Mesothelial cell of epicardium (in vitro differentiated cells): ENCODE measurements at places on chromosomes 3 and 15.

DNA sequence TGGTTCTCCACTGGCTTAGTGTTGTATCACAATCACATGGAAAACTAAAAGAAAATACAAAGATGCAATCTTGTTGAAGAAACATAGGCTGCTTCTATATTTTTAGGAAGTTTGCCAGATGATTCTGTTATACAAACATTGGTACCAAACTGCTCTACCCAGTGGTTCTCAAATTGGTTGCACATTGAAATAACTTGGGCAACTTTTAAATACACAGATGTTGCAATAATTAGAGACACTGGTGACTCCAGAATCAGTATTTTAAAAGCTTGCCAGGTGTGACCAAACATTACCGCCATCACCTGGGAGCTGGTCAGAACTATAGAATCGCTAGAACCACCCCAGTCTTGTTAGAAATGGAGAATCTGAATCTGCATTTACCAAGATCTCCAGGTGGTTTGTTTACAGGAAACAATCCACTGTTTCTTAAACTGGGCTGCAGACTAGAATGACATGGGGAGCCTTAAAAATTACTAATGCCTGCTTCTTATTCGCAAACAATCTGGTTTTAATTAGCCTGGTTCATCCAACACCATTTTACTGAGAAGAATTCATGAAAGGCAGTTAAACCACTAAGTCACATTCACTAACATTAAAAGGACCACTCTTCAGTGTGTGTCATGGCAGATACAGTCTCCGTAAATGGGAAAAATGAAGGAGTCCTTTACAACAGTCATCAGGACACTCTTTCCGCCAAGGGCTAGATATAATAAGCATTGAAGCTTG is 76.5 kb downstream of the ACAP2 start:
- no peak overlapping the region for H3K27ac ChIP-seq
- DNase-seq: no peak
- no peaks in the 10 kb centered on the region for H3K4me1 ChIP-seq
- H3K4me3 ChIP-seq: no peak overlapping the region

DNA sequence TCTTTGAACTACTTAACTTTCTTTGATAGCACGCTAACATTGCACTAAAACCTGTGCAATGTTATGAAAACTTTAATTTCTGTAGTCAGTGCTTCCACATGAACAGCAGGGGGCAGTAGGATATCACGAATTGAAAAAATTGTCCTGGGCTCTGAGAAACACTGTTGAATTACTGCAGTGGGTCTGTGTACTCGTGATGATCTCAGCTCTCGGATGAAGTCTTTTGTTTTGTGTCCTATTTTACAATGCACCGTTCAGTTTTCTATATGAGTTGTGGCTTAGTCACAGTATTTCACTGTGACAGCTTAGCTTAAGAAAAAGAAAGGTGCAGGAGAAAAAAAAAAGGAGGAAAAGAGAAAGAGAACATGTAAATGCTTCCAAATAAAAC is 141.3 kb upstream of the CCDC54 start:
- no peaks in the 10 kb centered on the region for H3K27me3 ChIP-seq
- H3K4me1 ChIP-seq: peaks cover 49% of the 10 kb centered on the region
- H3K4me3 ChIP-seq: peak overlapping the region; percentile 61
- DNase-seq: no peak
- peak overlapping the region; percentile 92 for H3K27ac ChIP-seq
- peaks cover 8% of the 10 kb centered on the region for H3K36me3 ChIP-seq

GRCh38 chr15:99055555-99056134 is 48.1 kb upstream of the PGPEP1L start:
- H3K27me3 ChIP-seq: peaks cover 8% of the 10 kb centered on the region
- no peak overlapping the region for H3K4me3 ChIP-seq

DNA sequence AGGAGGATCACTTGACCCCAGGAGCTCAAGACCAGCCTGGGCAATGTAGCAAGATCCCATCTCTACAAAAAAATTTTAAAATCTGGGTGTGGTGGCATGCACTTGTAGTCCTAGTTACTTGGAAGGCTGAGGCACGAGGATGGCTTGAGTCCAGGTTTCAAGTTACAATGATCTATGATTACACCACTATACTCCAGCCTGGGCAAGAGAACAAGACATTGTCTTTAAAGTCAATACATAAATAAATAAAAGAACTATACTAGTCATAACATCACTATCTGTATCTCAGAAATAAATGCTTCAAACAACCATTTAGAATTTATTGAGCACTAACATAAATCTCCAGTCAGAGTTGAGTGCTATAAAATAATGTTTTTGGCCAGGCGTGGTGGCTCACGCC is 8.5 kb upstream of the PHLDB2 start:
- no peak overlapping the region for H3K27ac ChIP-seq
- H3K4me1 ChIP-seq: peaks cover 27% of the 10 kb centered on the region
- no peak overlapping the region for H3K4me3 ChIP-seq
- no peaks in the 10 kb centered on the region for H3K36me3 ChIP-seq
- DNase-seq: no peak

DNA sequence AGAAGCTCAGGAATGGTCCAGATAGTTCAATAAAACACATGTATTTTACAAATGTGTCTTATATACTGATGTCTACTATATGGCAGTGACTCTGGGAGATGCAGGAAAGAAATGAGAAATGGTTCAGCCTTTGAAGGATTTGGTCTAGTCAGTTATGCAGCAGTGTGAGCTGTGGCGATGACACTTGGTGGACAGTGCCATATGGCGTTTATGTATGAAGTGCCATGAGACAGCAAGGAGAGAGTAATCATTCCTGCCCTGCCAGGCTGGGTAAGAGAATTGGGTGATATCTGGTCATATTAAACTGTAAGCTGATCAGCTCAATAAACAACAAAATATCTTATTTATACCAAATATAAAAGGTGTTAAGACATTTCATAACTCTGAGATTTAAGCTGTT is 47.6 kb upstream of the ANP32A start:
- H3K36me3 ChIP-seq: no peaks in the 10 kb centered on the region
- H3K4me3 ChIP-seq: no peak overlapping the region
- no peak for DNase-seq
- H3K4me1 ChIP-seq: no peaks in the 10 kb centered on the region

- peaks cover 11% of the 10 kb centered on the region for H3K4me1 ChIP-seq
- no peak for DNase-seq
- no peaks in the 10 kb centered on the region for H3K36me3 ChIP-seq
- H3K27me3 ChIP-seq: no peaks in the 10 kb centered on the region
- no peak overlapping the region for H3K4me3 ChIP-seq
Measured at GRCh38 chr15:94587113-94587512, 355.8 kb downstream of the MCTP2 start.

GRCh38 chr3:27368831-27369607 is at the start of gene NEK10:
Gene NEK10 (minus strand): TSS chr3:27369383. CDS start chr3:27352882, 16,501 bp downstream.
- no peaks in the 10 kb centered on the region for H3K36me3 ChIP-seq
- peaks cover 8% of the 10 kb centered on the region for H3K27me3 ChIP-seq
- DNase-seq: peak; percentile 82
- peaks cover 10% of the 10 kb centered on the region for H3K4me1 ChIP-seq
- peak within 1 kb of the TSS; percentile 83 for H3K4me3 ChIP-seq

- no peaks in the 10 kb centered on the region for H3K36me3 ChIP-seq
- H3K4me1 ChIP-seq: peaks cover 6% of the 10 kb centered on the region
- peak; percentile 95 for DNase-seq
- peak within 1 kb of the TSS; percentile 75 for H3K4me3 ChIP-seq
Measured at GRCh38 chr15:90249203-90249863, at the start of gene TTLL13. Gene TTLL13 (plus strand): TSS chr15:90249556. CDS start chr15:90250631, 1,075 bp downstream.

- H3K27me3 ChIP-seq: peaks cover 70% of the 10 kb centered on the region
- H3K4me1 ChIP-seq: peaks cover 2% of the 10 kb centered on the region
- no peaks in the 10 kb centered on the region for H3K36me3 ChIP-seq
- DNase-seq: no peak
- no peak overlapping the region for H3K27ac ChIP-seq
Measured at GRCh38 chr15:59867086-59867855, 136.8 kb upstream of the FOXB1 start.

DNA sequence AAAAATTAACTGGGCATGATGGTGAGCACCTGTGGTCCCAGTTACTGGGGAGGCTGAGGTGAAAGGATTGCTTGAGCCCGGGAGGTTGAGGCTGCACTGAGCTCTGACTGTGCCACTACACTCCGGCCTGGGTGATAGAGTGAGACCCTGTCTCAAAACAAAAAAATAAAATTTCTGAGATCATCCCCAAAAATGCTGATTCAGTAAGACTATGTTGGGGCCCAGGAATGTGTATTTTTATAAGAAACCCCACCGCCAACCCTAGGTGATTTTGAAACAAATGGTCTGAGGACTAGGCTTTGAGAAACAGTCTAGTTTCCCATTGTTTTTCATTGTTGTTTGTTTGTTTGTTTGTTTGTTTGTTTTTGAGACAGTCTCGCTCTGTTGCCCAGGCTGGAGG is 4.1 kb downstream of the SLC27A2 start:
- H3K27me3 ChIP-seq: peaks cover 29% of the 10 kb centered on the region
- peaks cover 17% of the 10 kb centered on the region for H3K4me1 ChIP-seq
- DNase-seq: no peak
- H3K36me3 ChIP-seq: no peaks in the 10 kb centered on the region
- no peak overlapping the region for H3K4me3 ChIP-seq

- H3K36me3 ChIP-seq: peaks cover 6% of the 10 kb centered on the region
- H3K27me3 ChIP-seq: no peaks in the 10 kb centered on the region
- H3K27ac ChIP-seq: peak overlapping the region; percentile 100
- DNase-seq: no peak
- H3K4me1 ChIP-seq: peaks cover 52% of the 10 kb centered on the region
Measured at GRCh38 chr15:92880796-92881195, 19.3 kb upstream of the CHD2 start.

- peaks cover 6% of the 10 kb centered on the region for H3K4me1 ChIP-seq
- H3K27me3 ChIP-seq: peaks cover 37% of the 10 kb centered on the region
- DNase-seq: no peak
- no peak overlapping the region for H3K4me3 ChIP-seq
Measured at GRCh38 chr15:81293728-81294515, 30.0 kb downstream of the STARD5 start.

DNA sequence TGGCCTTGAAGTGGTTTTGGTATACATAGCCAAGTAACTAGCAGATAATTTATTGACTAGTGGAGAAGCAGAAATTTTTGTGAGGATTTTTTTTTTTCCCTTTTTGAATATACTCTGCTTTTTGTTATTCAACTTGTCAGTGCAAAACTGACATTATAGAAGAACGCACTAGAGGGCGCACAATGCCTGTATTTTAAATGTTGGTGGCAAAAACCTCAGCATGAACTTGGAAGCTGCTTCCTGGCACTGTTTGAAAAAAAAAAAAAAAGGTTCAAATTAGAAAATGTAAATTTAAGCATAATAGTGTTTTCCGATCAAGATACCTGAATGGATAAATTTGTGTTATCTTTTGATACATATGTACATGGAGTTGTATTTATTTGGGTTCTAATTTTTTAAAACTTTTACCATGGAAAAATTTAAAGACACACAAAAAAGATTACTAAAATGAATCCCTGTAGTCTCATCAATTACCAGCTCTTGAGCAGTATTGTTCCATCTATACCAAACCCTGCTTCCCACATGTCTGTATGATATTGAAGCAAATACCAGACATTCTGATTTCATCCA is 56.0 kb downstream of the SLC25A26 start:
- H3K27me3 ChIP-seq: no peaks in the 10 kb centered on the region
- H3K4me1 ChIP-seq: peaks cover 13% of the 10 kb centered on the region
- H3K36me3 ChIP-seq: peaks cover 14% of the 10 kb centered on the region
- no peak overlapping the region for H3K27ac ChIP-seq
- no peak overlapping the region for H3K4me3 ChIP-seq
- DNase-seq: peak; percentile 69

DNA sequence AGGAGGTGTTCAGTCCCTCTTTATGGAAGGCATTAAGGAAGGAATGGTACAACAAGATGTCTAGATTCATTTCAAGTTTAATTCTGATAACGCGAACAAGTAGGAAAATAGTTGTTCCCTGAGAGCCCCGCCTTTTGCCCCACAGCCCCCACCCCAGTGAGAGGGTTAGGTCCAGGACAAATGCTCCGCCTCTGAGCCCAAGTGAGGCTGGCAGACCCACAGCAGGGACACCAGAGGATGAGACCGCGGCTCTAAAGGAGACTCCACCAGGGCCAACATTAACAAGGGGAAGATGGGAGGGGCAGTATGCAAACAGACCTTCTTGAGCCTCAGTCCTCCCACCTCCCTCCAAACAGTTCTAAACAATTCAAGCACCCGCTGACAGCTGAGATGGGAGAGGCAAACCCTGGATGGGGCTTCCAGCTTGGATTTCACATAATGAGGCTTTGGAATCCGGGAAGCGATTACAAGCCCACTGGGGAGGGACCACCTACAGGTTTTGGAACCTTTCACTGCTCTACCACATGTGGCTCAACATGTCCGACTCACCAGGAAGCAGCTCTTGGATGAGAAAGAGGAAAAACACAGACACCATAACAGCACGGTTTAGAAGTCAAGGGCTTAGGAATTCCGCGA is 42.9 kb upstream of the IREB2 start:
- H3K4me1 ChIP-seq: peaks cover 24% of the 10 kb centered on the region
- H3K4me3 ChIP-seq: no peak overlapping the region
- DNase-seq: no peak
- H3K27me3 ChIP-seq: no peaks in the 10 kb centered on the region
